T-helper 22 cell (primary cell): ENCODE measurements at places on chromosomes 3 and 15.

- no peak for DNase-seq
Observed at GRCh38 chr3:133878518-133878917, 17.2 kb downstream of the RAB6B start.

- DNase-seq = no peak
Observed at GRCh38 chr15:74212494-74212893, 9.9 kb upstream of the STRA6 start.

DNA sequence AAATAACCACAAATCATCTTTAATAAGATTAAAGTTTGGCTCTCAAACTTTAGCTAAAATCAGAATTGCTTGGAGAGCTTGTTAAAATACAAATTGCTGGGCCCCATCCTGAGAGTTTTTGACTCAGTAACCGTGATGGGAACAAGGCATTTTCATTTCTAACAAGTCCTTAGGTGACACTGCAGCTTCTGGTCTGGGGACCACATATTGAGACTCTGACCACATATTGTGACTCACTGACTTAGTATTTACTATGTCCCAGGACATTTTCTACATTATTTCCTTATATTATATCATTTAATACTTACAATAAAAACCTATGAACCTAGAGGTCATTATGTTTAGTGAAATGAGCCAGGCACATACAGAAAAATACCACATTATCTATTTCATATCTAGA, 164.5 kb downstream of the ZMAT3 start:
- DNase-seq = no peak

DNA sequence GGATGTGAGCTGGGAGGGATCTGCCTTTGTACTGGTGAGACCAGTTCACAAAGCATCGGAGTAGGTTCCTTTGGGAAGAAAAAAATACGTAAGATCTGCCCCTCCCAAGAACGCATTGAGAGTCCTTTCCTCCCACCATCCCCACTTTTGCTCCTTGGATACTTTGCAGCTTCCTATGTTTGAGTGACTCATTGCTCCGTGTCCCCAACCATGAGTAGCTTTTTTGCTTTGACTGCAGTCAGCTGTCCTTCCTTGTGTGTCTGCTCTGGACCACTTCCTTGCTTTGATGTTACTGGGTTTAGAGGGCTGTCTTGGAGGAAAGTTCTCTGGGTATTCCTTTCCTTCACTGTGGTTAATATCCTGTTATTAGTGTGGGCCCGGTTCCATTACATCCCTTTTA, 43.2 kb upstream of the PTPN23 start:
- DNase-seq = no peak

DNA sequence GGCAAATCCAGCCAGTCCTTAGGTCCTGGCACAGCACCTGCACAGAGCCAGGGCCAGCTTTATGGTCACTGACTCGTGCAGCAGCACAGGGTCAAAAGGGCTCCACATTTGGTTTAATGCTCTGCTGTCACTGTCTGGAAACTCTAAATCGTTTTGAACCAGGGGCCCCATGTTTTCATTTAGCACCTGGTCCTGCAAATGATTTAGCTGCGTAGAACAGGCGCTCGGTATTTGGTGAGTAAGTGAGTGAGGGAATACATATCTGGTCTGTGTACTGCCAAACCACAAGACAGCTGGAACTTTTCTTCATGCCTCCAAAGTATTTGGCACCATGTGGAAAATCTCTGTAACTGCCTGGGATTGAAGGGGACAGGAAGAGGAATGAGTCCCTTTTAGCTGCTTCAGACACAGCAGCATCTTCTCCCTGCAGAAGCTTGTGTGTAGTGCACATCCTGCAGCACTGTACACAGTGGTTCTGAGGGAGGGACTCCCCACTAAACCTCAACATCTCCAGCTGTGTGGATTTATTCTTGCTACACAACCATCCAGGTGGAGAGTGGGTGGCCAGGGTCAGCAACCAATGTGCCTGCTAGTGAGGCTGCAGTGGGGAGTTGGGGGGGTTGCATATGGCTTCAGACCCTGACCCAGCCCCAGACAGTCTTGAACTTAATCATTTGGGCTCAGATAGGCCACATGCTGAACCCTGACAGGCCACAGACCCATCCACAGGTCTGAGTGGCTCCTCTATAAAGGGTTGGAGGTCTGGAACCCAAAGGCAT, 1.1 kb downstream of the SH2D7 start:
- no peak for DNase-seq

- DNase-seq = no peak
Observed at GRCh38 chr3:78972617-78973301, 795.0 kb downstream of the ROBO1 start.
